Hindlimb muscle (tissue), 1 donor: ENCODE measurements at places on chromosomes 7 and 10. TPM values are rescaled to one million over a fixed set of nuclear protein-coding genes. Genes with fewer than 3 reads are reported as not detected.
A peak's percentile ranks its signal among the peaks of the same experiment; 100 is the strongest.

The KLHL7 gene
- polyA plus RNA-seq: 23.6 TPM

The INA gene
- polyA plus RNA-seq: 0.22 TPM

The VAX1 gene
- polyA plus RNA-seq: not detected

The PPP1R3C gene
- polyA plus RNA-seq: 134 TPM

The NCF1 gene
- polyA plus RNA-seq: 1.6 TPM

The CYP26C1 gene
- not detected for polyA plus RNA-seq

The AKR1C1 gene
- polyA plus RNA-seq: 8.4 TPM

The WIPF3 gene
- polyA plus RNA-seq: 28.4 TPM

The NRCAM gene
- polyA plus RNA-seq: 35.1 TPM

The NCAPG2 gene
- polyA plus RNA-seq: 11.6 TPM

- no peak for DNase-seq
Observed at GRCh38 chr7:136163340-136163801, 186.2 kb upstream of the MTPN start.

DNA sequence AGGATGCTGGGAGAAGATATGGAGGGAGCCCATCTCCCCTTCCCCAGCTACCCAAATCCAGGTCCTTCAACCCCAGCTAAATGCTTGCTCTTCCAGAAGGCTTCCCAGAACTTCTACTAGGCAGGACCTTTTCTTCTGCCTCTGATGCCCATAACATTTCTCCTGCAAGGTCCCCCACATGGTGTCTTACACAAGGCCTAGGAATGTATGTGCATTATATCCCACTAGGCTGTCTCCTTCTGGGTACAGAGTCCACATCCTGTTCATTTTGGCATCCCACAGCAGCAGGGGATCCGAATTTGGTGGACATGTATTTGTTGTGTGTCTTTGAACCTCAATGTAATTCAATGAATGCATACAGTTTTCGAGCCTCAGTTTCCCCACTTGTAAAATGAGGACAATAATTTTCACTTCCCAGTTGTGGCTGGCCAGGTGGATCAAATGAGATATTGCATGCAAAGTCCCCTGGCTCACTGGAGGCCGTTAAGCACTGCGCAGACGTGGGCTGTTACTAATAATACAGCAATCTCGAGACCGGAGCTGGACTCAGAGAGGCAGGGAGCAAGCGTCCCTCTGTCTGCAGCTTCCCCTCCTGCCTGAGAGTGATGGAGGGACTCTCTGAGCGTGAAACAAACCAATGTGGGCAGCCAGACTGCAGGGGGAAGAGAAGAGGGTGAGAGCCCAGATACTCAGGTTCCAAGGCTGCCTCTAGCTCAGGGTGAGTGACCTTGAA, 18.6 kb upstream of the YWHAG start:
- DNase-seq: no peak

GRCh38 chr7:82126576-82126975, 317.0 kb downstream of the CACNA2D1 start:
- DNase-seq: no peak

- no peak for DNase-seq
Observed at GRCh38 chr7:2141651-2142050, 91.1 kb downstream of the MAD1L1 start.

GRCh38 chr7:157796846-157797245, 460.0 kb downstream of the DNAJB6 start:
- DNase-seq: no peak

- no peak for DNase-seq
Observed at GRCh38 chr10:75976681-75977080, 545.3 kb downstream of the LRMDA start.

- DNase-seq: no peak
Observed at GRCh38 chr10:49748006-49748405, 14.1 kb downstream of the OGDHL start.

- DNase-seq: peak; percentile 23
Observed at GRCh38 chr7:30596014-30596641, 1.4 kb downstream of the GARS1 start.

GRCh38 chr7:84746353-84746752, 440.5 kb downstream of the SEMA3D start:
- peak; percentile 41 for DNase-seq

DNA sequence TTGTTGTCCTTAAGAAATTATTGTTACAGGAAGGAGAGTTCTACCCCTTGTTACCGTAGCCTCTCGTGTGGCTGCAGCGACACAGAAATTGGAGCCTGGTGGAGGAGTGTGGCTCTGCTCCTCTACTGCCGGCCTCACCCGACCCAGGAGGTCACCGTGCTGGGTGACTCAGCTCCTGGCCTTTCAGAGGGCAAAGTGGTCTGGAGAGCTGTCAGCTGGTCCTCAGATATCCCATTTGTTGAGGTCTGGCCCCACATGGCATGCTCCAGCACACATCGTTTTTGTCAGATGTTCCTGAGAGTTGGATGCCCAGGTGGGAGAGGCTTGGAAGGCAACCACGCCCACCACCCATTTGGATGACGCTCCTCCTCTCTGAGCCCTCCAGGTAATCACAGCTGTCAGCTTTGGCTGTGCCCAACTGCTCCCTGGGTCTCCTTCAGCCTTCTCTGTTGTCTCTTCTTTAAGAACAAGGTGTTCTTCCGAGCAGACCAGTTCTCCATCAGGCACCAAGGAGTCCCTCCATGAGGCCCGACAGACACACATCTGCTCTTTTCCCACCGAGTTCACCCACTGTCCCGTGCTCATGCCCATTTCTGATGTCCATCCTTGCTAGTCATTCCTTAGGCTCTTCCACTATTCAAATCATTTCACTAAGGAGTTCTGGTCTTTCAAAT, 80.3 kb downstream of the RAMP3 start:
- DNase-seq: no peak

GRCh38 chr7:40909346-40909980, 774.7 kb downstream of the SUGCT start:
- no peak for DNase-seq

- no peak for DNase-seq
Observed at GRCh38 chr7:105444342-105444987, 55.7 kb upstream of the SRPK2 start.

DNA sequence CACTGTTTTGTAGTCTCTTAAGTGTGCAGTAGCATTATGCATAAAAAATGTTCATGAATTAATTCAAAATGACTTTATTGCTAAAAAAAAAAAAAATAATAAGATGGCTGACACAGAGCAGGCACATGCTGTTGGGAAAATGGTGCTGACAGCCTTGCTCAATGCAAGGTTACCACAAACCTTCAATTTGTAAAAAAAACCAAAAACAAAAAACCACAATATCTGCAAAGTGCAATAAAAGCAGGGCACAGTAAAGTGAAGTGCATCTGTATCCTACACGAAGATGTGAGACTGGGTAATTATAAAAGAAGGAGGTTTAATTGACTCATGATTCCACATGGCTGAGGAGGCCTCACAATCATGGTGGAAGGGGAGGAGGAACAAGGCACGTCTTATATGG, 185.8 kb downstream of the USP6NL start:
- no peak for DNase-seq

DNA sequence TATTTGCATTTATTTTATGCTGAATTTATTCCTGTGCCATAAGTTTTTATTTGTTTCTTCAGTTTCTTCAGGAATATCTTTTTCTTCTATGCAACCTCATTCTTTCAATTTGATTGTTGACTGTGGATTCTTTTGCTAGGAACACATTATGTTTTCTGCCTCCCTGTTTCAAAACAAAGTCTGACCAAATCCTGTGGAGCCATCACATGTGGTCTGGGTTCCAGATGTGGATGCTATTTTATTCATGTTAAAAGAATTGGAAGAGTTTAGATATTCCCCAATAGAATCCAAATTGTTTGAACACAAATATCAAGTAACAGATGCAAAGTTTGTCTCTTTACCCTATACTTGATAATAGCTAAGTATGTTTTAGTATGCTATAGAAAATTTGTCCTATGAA, 56.8 kb upstream of the LRRC17 start:
- DNase-seq: no peak

DNA sequence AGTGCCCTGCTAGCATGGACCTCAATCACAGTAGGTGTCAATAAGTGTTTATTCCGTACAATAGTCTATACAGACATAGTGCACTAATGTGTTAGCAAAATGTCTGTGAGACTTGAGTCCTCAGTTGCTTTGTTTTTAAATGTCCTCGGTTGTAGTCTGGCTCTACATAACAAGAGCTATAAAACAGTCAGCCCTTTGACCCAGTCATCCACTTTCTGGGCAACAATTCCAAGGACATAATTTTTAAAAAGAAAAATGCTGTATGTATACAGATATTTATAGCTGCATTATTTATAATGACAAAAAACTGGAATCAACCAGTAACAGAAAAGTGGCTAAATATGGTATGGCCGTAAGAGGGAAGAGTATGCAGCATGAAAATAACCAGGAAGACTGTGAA, 2.8 kb upstream of the PDLIM1 start:
- DNase-seq: no peak

- DNase-seq: no peak
Observed at GRCh38 chr7:142345811-142346210, 88.0 kb upstream of the PRSS58 start.

DNA sequence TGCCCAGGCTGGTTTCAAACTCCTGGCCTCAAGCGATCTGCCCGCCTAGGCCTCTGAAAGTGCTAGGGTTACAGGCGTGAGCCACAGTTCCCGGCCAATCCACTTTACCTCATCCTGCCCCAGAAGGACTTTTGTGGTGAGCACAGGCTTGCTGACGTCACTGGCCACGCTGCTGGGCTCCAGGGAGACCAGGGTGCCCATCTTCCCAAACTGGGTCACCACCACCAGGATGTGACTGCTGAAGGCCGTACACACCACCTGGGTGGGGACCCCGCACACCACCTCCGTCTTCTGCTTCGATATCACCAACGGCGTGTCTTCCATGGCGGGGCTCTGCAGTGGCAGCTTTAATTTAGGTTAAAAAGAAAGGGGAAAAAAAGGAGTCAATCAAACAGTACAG, 816 bp downstream of the PSMG3 start:
- DNase-seq: no peak

- no peak for DNase-seq
Observed at GRCh38 chr10:6504296-6504695, 75.8 kb downstream of the PRKCQ start.

- peak; percentile 83 for DNase-seq
Observed at GRCh38 chr7:143882020-143882603, 19.9 kb downstream of the TCAF1 start.

DNA sequence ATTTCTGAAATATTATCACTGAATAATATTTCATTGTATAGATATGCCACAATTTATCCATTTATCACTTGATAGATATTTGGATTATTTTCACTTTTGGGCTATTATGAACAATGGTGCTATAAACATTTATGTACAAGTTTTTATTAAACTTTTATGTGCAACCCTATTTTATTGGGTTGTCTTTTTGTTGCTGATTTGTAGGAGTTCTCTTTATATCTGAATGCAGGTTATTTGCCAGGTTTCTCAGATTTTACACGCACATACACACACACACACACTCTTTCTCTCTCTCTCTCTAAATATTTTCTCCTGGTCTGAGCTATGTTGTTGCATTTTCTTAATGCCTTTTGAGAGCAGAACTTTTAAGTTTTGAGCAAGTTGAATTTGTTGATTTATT, 36.2 kb downstream of the ADK start:
- DNase-seq: no peak

- DNase-seq: no peak
Observed at GRCh38 chr10:109981650-109982049, 26.1 kb upstream of the ADD3 start.

GRCh38 chr7:137297551-137298463, 45.7 kb downstream of the PTN start:
- DNase-seq: no peak

DNA sequence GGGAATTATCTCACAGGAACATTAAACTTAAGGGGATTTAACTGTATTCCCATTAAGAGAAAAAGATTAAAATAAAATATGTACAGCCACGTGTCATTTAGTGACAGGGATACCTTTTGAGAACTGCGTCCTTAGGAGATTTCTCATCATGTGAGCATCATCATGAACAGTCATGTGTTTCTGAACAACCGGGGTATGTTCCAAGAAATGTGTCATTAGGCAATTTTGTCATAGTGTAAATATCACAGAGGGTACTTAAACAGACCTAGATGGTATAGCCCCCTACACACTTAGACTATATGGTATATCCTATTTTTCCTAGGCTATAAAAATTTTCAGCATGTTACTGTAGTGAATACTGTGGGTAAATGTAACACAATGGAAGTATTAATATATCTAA, 840.3 kb downstream of the CNTNAP2 start:
- no peak for DNase-seq

- no peak for DNase-seq
Observed at GRCh38 chr10:114998993-114999392, 61.0 kb downstream of the TRUB1 start.

GRCh38 chr7:30524545-30524944, 19.9 kb upstream of the GGCT start:
- no peak for DNase-seq

GRCh38 chr7:108869070-108869469, 299.4 kb downstream of the DNAJB9 start:
- DNase-seq: no peak

DNA sequence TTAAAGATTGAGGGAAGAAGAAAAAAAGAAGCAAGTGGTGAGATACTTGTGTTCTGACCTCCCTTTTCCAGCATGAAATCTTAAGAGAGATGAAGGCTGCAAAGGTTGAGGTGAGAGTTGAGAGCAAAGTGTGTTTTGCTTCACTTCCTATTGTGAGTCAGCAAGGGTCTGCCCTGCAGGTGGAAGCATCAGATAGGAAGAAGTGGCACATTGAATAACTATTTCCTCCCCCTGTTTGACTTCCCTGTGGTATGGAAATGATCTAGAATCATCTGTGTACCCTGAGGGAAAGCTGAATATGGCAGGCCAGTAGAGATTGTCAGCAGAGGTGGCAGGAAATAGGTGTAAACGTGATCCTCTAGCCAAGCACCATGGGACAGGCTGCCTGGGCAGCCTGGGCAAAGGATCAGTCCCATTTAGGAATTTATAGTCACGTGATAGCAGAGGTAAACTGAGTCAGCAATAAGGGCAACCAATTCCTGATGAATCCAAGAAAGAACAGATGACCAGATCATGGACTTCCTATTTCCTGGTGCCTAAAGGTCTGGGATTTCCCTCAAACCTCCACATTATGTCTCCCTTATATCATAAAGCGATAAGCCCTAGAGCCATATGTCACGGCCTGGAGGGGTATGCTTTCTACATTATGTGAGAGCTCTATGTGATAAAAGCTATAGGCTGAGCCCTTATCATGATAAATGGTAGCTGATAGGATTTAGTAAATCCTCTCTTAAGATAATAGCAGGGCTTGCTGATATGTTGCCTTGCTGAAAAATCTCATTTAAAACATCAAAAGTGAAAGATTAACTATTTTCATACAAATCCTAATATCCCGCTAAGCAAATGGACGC, 287.0 kb downstream of the MDFIC start:
- no peak for DNase-seq

DNA sequence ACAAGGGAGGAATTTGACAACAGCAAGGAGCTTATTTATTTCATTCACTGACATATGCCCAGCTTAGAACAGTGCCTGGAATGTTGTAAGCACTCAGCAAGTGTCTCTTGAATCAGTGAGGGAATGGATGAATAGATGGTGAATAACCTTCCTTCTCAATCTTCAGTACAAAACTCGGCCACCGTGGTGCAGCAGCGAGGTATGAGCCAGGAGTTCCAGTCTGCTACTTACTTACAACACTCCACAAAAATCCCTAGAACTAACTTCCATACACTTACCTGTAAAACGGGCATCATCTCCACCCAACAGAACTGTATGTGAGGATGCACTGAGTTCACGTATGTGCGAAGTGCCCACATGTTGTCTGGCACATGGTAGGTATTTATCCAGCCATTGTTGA, 237.4 kb downstream of the WDR11 start:
- no peak for DNase-seq

- no peak for DNase-seq
Observed at GRCh38 chr10:109996766-109997171, 11.0 kb upstream of the ADD3 start.
